ENCODE measurements at places on chromosomes 12 and 14.

GRCh38 chr14:99755068-99755405 lies 38.2 kb upstream of the EML1 start:
- DNase-seq = no peak

DNA sequence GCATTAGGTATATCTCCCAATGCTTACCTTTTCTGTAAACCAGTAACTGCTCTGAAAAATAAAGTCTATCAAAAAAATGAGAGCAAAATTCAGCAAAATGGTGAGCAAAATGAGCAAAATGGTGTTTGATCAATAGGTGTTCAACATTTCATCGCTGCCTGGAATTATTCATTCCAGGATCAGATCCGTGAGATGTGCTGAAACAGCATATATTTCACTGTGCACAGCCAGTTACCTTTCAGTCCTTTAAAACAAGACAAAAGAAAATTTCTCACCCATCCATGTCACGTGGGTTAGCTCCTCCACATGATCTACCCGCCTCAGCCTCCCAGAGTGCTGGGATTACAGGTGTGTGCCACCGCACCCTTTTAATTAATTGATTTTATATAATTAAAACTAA lies 8.1 kb upstream of the FGF23 start:
- DNase-seq = no peak

- DNase-seq = no peak
Observed at GRCh38 chr12:2415568-2415944, 362.8 kb downstream of the CACNA1C start.

DNA sequence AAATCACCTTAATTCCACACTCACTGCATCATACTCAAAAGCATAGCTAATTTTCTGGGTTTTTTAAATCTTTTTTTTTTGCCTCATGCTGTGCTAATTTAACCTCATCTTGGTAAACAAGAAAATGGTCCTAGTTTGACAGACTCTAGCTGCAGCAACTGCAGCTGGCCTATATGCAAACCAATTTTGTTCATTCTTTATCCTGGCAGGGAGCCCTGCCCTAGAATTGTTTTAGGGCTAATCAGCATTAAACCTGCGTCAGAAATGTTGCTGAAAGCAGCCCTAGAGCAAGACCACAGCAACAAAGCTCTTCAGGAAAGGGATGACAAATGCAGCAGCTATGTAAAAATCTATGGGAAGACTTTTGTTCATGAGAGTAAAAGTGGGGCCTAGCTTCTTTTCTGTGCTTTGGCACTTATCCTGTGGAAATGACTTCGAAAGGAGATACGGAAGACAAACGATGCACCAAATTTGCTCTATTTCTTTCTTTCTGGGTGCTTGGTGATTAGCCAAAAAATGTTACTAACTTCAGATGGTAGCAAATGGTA lies 72.2 kb downstream of the DENND5B start:
- DNase-seq = no peak

- DNase-seq = no peak
Observed at GRCh38 chr12:53600490-53601295, 25.5 kb downstream of the ATF7 start.

GRCh38 chr12:93429448-93429847 lies 12.3 kb downstream of the UBE2N start:
- DNase-seq = no peak

DNA sequence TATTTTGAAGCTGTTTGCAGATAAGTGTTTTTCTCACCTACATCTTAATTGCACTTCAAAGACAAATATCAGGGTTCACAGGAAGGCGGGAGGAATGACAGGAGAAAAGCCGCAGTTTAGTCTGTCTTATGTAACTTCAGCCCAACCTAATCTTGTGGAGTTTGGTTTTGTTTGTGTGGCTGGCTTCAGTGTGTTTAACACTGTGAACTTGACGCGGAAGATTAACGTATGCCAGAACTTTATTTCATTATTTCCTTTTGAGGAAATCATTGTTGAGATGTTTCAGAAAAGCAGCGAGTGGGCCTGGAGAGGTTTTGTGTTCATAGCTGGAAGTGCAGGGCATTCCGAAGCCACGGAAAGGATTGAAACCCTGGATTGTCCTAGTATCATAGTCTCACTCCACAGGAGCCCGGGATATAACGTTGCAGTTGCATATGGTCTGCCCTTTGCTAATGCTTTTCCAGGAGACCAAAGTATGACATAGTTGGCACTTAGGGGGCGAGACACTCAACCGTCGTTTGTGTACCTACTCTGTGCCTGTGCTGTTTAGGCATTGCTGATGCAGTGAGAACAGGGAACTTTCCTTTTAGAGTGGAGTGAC lies 2.0 kb downstream of the PELI2 start:
- DNase-seq = no peak

DNA sequence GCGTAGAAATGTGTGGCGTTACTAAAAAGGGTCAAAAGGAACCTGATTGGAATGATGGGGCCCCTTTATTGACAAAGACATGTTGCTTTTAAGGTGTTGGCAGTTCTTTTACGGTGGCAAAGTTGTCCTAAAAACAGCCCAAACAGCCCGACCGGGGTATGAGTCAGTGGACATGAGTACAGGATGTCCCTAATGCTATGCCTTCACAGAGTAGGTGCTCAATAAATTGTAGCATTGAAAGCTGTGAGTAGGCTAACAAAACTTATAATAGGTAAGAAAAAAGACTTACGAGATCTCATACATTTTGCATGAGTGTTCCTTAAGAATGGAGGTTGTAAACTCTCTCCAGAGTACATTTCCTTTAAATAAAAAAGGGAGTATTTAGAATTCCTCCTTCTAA lies 2.6 kb downstream of the ELK3 start:
- DNase-seq = no peak

GRCh38 chr12:64840119-64840518 lies 15.7 kb downstream of the TBC1D30 start:
- no peak for DNase-seq

- DNase-seq = no peak
Observed at GRCh38 chr12:109445191-109445609, 31.9 kb downstream of the KCTD10 start.

GRCh38 chr12:12202747-12203146 lies 64.1 kb downstream of the LRP6 start:
- no peak for DNase-seq

DNA sequence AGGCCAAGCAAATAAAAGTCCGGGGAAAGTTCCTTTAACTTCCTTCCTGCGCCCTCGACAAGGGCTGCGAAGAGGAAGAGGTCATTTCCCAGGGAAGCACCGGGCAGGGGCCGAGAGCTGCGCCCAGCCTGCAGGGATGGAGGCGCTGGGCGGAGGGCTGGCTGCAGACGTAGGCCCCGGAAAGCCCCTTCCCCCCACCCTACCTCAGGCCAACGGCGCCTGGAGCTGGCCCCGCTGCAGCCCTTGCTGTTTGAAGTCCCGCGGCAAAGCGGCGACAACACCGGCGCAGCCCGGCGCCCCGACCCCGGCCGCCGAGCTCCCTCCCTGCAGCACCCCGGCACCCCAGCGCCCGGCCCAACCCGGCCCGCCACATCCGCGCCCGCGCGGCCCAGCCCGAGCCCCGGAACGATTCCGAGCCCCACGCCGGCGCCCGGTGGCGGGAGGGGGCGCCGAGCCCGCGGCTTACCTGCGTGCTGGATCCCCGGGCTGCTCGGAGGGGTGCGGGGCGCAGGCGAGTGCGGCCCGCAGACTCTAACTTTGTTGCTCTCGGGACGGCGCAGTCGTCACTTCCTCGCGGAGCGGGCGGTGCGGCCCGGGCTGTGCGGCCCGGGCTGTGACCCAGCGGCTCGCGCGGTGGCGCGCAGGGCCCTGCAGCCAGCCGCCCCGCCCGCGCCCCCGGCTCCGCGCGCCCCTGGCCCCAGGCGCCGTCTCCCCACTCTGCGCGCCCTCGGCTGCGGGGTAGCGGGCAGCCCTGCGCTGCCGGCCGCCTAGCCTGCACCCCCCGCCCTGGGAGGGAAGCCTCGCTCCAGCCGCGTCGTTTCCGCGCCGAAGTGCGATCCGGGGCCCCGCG lies 64.8 kb upstream of the PTGR2 start:
- DNase-seq = peak; percentile 73

GRCh38 chr14:72673179-72673578 lies 220.7 kb downstream of the DPF3 start:
- no peak for DNase-seq

DNA sequence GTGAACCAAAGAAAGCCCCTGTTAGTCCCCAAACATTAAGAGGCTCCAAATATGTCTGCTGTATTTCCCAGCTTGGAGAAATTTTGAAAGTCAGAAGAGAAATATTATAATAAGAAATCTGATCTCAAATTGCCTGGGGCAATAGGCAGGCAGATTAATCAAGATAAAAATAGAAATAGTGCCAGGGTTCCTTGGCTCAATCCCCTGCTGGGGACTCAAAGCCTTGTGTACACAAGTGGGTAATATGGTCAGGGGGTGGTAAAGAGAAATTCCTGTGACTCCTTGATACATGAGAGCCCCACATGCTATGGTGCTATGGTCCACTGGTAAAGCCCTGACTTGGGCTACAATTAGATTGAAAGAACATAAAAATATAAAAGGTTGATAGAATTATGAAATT lies 41.3 kb upstream of the ARID2 start:
- no peak for DNase-seq

DNA sequence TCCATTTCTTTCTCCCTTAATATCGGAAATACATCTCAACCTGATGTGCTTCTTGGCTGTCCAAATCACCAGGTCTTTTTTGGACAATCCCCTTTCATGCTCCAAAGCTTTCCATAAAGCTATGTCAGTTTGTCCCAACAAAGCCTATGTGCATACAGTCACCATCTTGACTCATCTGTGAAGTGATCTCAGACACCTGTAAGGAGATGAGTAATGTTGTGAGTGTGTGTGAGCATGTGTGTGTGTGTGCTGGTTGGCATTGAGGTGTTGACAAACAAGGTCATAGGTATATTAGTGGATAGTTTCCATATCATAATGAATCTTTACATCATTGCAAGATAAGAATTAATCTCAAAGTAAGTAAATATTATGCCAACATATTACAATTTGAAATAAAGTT lies 1243.3 kb upstream of the SEL1L start:
- DNase-seq = no peak

DNA sequence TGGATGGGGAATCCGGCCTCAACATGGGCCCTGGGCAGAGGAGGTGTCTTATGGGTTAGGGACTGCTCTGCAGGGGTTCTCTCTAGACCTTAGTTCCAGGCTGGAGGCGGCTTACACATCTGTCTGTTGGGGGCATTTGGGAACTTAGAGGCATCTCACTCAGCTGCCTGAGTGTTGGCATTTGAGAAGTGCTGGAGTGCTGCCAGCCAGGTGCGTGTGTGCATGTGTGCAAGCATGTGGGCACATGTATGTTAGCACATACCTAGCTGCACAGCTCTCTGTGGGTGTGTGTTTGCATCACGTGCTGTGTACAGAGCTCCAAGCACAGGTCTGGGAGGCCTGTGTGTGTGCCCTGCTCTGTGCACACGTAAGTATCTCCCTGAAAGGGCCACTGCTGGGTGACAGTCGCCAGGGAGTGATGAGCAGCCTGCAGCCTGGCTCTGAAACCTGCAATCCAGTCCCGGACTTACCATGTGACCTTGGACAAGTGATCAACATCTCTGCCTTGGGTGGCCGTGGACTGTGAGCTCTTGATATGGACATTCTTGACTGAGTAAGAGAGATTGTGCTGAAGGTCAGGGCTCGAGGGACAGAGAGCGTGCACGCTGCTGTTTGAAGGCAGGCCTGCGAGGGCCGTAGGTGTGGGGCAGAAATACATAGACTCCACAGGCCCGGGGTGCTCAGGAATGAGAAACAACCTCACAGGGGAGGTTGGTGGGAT lies 5.2 kb downstream of the LRTM2 start:
- DNase-seq = no peak

DNA sequence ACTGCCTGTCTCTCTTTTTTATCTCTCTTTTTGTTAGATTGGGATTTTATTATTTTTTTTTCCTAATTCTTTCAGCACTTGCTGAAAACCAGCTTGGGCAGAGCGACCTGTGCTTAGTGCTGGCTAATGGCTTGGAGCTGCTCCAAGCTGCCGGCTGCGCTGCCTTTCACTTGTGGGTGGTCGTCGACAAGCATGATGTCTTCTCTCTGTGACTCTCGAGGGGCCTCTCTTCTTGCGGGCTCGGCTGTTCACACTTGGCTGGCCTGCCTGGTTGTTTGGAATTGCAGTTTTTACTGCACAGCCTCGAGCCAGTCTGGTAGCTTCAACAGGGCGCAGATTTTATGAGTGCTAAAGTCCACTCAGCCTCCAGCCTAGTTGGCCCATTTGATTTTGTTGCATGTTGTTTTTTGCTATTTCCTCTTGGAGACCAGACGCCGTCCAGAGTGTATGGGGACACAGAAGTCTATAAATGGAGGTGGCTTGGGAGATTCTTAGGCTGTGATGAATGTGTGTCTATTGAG lies 18.6 kb downstream of the TPCN1 start:
- DNase-seq = peak; percentile 55

- DNase-seq = peak; percentile 17
Observed at GRCh38 chr14:51283402-51284085, 43.5 kb downstream of the TMX1 start.

DNA sequence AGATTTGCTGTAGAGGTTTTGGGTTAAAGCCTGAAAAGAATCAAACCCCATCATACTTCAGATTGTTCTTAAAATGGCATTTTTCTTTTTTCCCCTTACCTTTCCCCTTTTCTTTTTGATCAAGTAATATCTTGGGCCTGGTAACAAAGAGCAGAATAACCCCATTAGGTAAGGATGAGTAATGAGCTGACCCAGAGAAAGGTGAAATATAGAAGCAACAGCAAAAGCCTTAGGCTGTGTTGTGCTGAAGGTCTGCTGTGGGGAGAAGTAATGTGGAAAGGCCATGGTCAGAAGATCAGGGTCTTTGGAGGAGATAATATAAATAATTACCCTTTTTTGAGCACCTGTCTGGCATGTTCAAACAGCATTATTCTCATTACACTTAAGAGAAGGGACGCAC lies 42.3 kb downstream of the MIA2 start:
- no peak for DNase-seq

DNA sequence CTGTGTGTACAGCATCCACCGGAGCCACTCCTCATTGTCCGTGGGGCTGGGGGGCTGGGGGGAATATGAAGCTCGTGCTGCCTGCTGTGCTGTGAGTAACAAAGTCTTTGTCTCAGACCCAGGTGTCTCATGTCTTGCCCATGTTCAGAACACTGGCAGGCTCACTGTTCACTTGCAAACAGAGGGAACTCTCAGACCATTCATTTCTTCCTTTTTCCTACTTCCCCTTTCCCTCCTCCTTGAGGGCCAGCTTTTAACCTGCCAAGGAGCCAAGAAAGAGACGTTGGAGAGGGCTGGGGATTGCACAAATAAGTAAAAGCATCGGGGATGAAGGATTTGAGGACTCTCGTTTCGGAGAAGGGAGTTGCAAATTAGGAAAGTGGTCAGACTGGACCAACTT lies 21.6 kb downstream of the GPR132 start:
- DNase-seq = no peak

DNA sequence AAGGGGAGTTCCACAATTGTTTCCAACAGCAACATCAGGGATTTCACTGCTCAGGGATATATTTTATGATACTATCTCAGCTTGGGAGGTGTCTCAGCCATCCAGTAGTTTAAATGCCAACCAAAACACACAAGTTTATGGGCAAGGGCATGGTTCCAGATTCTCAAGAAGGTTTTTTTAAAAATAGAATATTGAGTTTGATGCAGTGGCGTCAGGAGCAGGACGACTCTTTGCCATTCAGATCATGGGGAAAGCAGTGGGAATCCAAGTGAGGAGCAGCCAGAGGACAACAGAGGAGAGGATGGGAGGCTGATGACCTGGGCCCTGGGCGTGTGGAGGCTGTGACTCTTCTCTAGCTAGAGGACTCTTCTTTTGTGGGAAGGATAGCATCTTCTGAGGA lies 25.7 kb downstream of the TSHR start:
- no peak for DNase-seq

- DNase-seq = peak; percentile 61
Observed at GRCh38 chr12:56628671-56629458, 1.3 kb downstream of the BAZ2A start.

GRCh38 chr14:57364659-57365450 lies 25.5 kb upstream of the NAA30 start:
- DNase-seq = no peak
